Thoracic aorta (tissue), 2 donors: ENCODE measurements at places on chromosomes 7 and 10.

GRCh38 chr10:122267849-122268737, 3.0 kb upstream of the BTBD16 start:
- no peak for DNase-seq

DNA sequence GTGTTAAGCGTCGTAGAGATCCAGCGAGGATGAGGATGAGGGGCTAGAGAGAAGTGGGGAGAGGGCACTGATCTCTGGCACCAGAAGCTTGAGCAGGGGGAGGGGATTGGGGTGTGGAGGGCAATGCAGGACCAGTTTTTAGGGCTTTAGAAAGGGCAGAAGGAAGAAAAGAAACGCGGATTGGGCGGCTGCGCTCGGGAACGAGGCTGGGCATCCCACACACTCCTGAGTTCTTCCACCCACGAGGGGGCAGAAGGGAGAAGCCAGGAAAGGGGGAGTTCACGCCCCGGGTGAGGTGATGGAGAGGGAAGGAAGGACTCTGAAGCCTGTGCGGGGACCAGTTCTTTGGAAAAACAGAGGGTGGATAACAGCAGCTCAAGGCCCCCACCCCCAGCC, 6.1 kb upstream of the VGF start:
- no peak for DNase-seq

GRCh38 chr7:155836216-155837125, 24.2 kb upstream of the SHH start:
- DNase-seq, result no peak

GRCh38 chr7:48111596-48111995, 22.5 kb downstream of the UPP1 start:
- DNase-seq, result no peak

- DNase-seq, result no peak
Measured at GRCh38 chr7:6260291-6261187, 11.9 kb downstream of the CYTH3 start.

GRCh38 chr7:156156734-156157408, 344.6 kb upstream of the SHH start:
- DNase-seq, result no peak

GRCh38 chr7:137371616-137372015, 28.1 kb upstream of the PTN start:
- DNase-seq, result no peak

DNA sequence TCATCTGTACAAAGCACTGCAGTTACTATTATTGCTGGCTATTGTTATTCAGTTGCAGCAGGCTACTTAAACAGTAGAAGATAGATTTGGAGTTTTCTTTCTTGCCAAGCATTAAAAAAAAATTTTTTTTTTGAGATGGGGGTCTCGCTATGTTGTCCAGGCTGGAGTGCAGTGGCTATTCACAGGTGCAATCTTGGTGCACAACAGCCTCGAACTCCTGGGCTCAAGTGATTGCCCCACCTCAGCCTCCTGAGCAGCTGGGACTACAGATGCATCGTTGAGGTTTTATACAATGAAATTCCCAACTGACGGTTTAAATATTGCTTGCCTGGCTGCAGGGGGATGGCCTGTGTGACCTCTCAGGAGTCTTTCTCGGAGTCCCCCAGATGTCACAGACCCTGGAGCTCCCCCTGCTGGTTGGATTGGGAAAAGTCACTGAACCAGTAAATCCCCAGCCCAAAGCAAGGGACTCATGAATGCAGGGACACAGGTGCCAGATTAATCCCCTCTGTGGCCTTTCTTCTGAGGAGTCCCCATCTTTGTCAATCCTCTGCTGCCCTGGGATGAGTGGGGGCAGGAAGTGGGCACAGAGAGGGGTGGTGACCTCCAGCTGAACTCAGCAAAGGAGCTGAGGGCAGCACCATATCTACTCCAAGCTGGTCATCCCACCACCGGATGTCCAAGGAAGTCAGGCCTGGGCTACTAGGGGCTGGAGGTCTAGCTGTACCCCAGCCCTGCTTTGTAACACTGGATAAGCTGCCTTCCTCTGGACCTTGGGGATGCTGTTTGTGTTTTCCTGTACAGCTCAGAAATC, 149.6 kb downstream of the C10orf105 start:
- DNase-seq, result peak; percentile 26

DNA sequence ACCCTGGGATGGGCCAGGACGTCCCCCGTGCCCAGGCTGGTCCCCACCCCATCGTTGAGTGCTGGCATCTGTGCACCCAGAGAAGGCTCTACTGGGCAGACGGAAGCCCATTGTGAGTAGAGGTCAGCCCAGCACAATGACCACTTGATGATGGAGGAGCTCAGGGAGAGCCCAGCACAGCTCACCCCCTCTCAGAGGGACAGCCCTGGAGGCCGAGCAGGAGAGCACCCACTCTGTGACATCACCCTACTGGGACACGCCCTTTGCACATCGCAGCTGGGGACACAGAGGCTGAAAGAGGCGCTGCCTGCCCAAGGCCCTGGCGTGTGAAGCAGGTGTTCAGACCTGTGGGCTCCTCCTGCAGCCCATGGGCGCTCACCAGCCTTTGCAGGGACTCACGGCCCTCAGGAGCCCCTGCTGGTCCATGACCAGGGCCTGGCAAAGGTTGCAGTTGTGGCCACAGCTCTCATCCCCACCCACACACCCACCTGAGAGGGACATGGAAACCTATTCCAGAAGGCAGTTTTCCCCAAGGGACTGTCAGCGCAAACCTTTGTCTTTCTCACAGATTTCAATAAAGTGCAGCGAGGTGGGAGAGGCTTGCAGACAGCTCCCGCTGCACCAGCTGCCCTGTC, 67.2 kb upstream of the PPP2R2D start:
- no peak for DNase-seq

DNA sequence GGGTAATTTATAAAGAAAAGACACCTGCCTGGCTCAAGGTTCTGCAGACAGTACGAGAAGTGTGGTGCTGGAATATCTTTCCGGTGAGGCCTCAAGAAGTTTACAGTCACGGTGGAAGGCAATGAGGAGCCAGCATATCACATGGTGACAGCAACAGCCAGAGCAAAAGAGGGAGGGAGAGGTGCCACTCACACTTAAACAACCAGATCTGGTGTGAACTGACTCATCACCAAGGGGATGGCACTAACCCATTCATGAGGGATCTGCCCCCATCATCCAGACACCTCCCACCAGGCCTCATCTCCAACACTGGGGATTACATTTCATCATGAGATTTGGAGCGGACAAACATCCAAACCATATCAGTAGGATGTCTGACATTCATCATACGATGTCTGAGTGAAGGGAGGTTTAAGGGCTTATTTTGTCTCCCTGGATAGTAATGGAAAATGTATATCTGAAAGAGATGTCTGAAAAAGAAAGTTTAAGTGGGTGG, 23.5 kb upstream of the KBTBD2 start:
- DNase-seq, result no peak

DNA sequence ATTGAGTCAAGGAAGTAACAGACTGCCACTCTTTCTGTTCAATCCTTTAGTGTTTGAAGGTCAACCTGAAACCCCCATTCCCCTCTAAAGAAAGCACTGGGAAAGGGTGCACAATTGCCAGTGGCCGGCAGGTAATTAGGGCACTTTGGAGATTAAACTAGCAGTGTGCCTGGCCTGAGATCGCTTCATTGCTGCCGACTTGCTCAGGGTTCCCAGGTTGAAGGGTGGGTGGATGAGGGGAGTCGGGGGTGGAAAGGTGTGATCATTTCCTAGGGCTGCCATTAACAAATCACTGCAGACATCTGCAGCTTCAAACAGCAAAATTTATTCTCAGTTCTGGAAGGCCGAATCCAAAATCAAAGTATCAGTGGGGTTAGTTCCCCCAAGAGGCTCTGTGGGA, 16.3 kb upstream of the BTBD16 start:
- DNase-seq, result no peak

DNA sequence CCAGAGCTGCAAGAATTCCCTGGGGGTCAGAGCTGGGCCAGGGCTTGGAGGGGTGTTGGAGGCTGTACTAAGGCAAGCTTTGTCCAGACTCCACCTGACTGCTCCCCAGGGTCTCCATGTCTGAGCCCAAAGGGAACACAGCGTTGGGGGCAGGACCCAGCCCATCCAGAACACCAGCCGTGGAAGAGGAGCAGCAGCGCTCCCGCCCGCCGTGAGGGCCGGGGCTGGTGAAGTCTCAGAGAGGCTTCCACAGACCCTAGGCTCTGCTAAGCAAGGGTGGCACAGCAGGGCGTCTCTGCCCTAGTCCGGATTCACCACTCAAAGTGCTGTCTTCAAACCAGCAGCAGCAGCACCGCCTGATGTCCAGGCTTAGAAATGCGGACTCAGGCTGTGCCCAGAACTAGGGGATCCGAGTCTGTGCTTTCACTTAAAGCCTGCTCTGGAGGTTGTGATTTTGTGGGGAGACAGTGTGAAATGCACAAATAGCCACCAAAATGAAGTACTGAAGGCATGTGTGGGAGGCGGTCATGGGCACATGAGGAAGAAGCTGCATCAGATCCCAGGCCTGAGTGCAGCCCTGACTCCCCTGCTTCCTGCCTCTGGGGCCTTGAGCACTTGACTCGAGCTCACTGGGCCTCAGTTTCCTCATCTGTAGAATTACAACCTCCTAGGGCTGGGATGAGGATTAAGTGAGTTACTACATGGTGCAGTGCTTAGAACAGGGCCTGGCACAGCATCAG, 16.6 kb upstream of the AQP1 start:
- DNase-seq, result no peak

DNA sequence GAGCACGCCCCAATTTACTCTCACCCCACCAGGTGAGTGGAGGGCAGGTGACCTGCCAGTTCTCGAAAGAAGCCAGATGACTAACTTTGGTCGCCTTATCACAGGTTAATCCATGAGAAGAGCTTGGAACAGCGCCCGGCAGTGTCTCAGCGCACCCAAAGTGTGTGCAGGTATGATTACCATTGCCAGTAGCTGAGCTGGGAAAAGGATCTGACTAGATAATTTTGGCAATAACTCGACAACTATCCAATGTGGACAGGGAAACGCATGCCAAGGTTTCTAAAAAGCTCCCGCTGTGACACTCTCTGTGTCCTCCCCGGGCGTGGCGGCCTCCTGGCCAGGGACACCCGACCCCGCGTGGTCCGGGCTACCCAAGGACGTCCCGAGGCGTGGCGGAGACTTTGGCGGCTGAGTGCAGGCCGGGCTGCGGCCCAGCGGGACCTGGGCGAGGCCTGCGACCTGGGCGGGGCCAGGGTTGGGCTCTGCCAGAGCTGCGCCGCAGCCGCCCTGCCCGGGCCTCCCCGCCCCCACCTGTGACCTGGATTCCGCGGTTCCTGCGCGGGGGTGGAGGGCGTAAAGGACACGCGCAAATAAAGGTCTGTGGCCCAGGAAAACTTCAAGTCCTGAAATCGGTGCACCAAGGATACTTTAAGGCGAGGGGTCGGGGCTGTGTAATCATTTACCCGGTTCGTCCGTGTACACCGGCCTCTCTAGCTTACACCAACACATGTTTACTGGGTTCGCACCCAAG, 13.7 kb upstream of the WAPL start:
- no peak for DNase-seq

DNA sequence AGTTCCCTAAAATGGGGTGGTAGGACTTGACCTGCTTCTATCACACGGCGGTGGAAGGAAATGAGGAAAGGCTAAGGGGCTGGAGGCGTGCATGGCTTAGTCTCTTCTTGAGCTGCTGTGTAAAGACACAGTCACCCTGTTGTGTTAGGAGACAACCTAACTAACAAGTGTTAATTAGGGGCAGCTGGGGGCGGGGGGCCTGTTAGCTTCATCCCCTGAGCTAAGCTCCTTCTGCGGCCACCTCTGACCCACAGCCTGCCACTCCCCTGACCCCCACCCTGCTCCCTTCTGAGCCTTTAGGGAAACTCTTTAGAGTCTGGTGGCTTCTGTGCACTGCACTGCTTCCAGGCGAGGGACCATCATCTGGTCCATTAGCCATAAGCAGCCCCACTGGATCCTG, 28.0 kb downstream of the COL17A1 start:
- no peak for DNase-seq

DNA sequence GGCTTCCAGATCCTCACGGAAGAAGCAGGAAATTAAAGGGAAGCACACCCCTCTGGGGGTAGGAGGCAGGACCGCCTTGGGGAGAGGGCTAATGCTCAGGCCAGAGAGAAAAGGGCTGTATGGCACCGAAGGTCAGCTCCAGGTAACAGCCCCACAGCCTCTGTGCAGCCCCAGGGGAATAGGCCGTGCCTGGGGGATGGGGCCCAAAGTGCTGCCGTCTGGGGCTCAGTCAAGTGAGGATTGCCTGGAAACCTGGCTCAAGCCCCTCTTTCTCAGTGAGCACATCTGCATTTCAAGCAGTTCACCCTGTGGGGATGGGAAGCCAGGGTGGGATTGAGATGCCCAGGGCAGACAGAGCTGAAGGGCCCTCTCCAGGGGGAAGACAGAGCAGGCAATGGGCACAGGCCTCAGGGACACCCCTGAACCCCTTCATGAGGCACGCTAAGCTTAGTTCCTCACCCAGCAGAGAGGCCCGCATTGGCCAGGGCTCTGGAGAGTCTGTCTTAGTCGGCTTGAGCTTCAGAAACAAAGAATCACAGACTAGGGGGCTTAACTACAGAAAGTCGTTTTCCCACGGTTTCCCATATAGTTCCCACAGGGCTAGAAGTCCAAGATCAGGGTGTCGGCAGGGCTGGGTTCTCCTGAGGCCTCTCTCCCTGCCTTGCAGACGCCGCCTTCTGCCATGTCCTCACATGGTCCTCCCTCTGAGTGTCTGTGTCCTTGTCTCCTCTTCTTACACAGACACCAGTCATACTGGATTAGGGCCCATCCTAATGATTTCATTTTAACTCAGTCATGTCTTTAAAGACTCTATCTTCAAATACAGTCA, 118.2 kb downstream of the PTPN20 start:
- no peak for DNase-seq

- DNase-seq, result no peak
Measured at GRCh38 chr10:98246911-98247805, 20.8 kb downstream of the LOXL4 start.

GRCh38 chr10:112755446-112756234, 194.4 kb upstream of the TCF7L2 start:
- DNase-seq, result no peak

DNA sequence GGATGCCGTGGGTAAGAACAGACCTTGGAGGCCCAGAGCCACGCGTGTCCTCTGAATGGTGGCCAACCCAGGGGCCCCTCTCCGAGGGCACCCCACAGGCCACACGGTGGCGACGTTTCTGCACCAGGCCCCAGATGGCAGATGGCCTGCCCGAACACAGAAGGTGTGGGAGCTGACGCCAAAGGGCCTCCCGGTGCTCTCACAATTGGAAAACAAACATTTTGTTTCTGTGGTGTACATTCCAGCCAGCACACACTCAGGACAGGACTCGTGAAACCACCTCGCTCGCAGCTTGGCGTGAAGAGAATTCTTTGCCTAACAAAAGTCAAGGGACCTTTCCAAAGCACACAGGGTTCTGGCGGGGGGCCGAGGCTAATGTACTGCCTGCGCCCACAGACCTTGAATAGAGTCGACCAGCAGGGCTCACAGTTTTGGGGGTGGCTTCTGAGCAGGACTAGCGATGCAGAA, 112.1 kb downstream of the FAM53B start:
- DNase-seq, result no peak

DNA sequence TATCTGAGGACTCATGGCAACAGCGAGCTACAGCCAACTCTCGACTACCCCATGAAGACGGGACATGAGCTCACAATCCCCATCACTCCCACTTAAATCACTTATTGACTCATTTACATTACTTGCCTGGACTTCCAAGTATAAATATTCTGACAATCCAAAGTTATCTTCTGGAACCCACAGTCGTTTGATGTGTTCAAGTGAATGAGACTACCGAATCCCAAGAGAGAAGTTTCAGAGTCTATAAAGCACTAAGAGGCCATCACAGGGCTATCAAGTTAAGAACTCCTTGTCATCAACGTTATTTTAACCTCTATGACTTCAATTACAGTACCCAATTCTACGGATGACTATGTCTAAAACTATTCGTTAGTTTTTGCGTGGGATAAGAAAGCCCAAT, 11.5 kb upstream of the ANAPC16 start:
- DNase-seq, result no peak
